Activated naive CD8-positive, alpha-beta T cell treated with anti-CD3 and anti-CD28 coated beads for 36 hours (primary cell): ENCODE measurements at places on chromosomes 3 and 15. TPM values are rescaled to one million over a fixed set of nuclear protein-coding genes. Genes with fewer than 3 reads are reported as not detected.

NMB gene
- total RNA-seq, result 2.6 TPM

CPNE9 gene
- total RNA-seq, result not detected

CXCR6 gene
- 0.49 TPM for total RNA-seq

AP3B2 gene
- total RNA-seq, result 0.10 TPM

ITGB5 gene
- total RNA-seq, result 0.97 TPM

GRCh38 chr15:45647828-45648227, 13.0 kb downstream of the SQOR start:
- H3K4me3 ChIP-seq, result no peak overlapping the region
- no peak overlapping the region for H3K27ac ChIP-seq
- H3K36me3 ChIP-seq, result peaks cover 14% of the 10 kb centered on the region
- H3K4me1 ChIP-seq, result peaks cover 47% of the 10 kb centered on the region

GRCh38 chr15:81573098-81573746, 199.2 kb upstream of the TMC3 start:
- H3K27ac ChIP-seq, result no peak overlapping the region
- no peak overlapping the region for H3K4me3 ChIP-seq
- peaks cover 20% of the 10 kb centered on the region for H3K27me3 ChIP-seq

DNA sequence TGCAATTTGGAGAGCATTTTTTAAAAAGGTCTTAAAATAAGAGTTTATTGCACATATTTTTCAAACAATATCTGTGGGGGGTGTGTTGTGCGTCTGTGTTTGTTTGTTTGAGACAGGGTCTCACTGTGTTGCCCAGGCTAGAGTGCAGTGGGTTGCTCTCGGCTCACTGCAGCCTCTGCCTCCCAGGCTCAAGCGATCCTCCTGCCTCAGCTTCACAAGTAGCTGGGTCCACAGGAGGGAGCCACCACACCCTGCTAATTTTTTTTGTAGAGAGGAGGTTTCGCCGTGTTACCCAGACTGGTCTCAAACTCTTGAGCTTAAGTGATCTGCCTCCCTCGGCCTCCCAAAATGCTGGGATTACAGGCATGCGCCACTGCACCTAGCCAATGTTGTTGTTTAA, 2.7 kb downstream of the MLF1 start:
- H3K36me3 ChIP-seq, result peaks cover 5% of the 10 kb centered on the region
- no peak overlapping the region for H3K27ac ChIP-seq
- no peak overlapping the region for H3K4me3 ChIP-seq
- DNase-seq, result no peak
- peaks cover 13% of the 10 kb centered on the region for H3K4me1 ChIP-seq

- H3K27ac ChIP-seq, result no peak overlapping the region
- peaks cover 27% of the 10 kb centered on the region for H3K36me3 ChIP-seq
- no peak overlapping the region for H3K4me3 ChIP-seq
- no peaks in the 10 kb centered on the region for H3K27me3 ChIP-seq
- no peak for DNase-seq
Observed at GRCh38 chr3:121707531-121708273, 41.8 kb downstream of the GOLGB1 start.

DNA sequence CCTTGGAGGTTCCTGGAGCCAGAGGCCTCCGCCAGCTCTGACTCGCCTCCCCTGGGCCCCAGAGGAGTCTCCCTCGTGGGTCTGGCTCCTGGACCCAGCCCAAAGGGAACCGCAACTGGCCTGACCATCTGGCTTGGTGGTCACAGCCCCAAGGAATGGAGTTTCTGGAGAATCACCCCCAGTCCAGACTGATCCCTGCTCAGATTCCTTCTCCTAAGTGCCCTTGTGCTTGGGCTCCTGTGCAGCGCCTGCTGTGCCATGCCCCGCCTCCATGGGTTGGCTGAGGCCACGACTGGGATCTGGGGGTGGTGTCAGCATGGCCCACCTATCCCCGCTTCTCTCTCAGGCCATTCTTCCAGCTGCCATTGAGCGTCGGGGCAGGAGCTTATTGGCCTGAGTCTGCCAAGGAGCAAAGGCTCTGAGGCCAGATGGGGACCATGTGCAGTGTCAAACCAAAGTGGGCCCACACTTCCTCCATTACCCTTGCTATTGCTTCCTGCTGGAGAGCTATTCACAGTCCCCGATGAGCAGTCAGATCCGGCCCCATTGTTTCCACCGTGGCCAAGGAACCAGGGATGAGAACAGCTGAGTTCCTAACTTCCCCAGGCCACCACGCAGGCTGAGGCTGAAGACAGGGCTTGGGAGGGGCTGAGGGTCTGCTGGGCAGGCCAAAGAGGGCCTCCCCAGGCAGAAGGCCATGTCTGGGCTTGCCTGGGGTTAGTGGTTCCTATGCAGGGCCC, 19.0 kb downstream of the CSPG4 start:
- no peaks in the 10 kb centered on the region for H3K36me3 ChIP-seq
- H3K27ac ChIP-seq, result no peak overlapping the region
- peaks cover 14% of the 10 kb centered on the region for H3K4me1 ChIP-seq
- DNase-seq, result no peak

- H3K27me3 ChIP-seq, result no peaks in the 10 kb centered on the region
- peak overlapping the region; percentile 89 for H3K27ac ChIP-seq
- peak overlapping the region; percentile 96 for H3K4me3 ChIP-seq
- DNase-seq, result peak; percentile 26
Observed at GRCh38 chr3:107525644-107526305, 3.0 kb downstream of the BBX start.

GRCh38 chr15:40320409-40320808, 3.1 kb upstream of the INAFM2 start:
- no peak for DNase-seq
- H3K27me3 ChIP-seq, result no peaks in the 10 kb centered on the region
- H3K27ac ChIP-seq, result no peak overlapping the region
- peaks cover 14% of the 10 kb centered on the region for H3K4me1 ChIP-seq
- peaks cover 4% of the 10 kb centered on the region for H3K36me3 ChIP-seq

- DNase-seq, result peak; percentile 48
- peak overlapping the region; percentile 99 for H3K27ac ChIP-seq
- no peaks in the 10 kb centered on the region for H3K27me3 ChIP-seq
- H3K36me3 ChIP-seq, result peaks cover 27% of the 10 kb centered on the region
Observed at GRCh38 chr3:193593668-193594030, 641 bp downstream of the OPA1 start.

DNA sequence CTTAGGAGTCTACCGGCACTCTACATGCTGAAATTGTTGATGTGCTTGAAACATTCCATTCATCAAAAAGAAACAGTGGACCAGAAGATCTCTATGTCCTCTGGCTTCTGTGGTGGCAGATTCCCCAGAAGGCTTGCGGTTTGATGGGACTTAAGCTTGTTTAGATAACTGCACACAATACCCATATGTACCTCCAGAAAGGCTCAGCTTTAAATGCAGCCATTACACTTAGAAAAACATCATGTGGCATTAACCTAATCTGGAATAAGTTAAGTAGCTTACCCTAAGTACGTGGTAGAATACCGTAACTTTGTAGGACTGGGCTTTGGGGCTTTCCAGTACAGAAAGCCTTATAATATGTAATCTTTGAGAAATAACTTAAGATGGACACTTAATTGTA, 187.3 kb downstream of the RBMS3 start:
- H3K4me3 ChIP-seq, result no peak overlapping the region
- H3K4me1 ChIP-seq, result no peaks in the 10 kb centered on the region
- DNase-seq, result no peak
- H3K27ac ChIP-seq, result no peak overlapping the region
- H3K27me3 ChIP-seq, result peaks cover 6% of the 10 kb centered on the region
- no peaks in the 10 kb centered on the region for H3K36me3 ChIP-seq

GRCh38 chr3:127698691-127699415, 26.1 kb downstream of the ABTB1 start:
- DNase-seq, result no peak
- H3K27ac ChIP-seq, result no peak overlapping the region
- no peaks in the 10 kb centered on the region for H3K36me3 ChIP-seq
- no peaks in the 10 kb centered on the region for H3K27me3 ChIP-seq
- no peak overlapping the region for H3K4me3 ChIP-seq

DNA sequence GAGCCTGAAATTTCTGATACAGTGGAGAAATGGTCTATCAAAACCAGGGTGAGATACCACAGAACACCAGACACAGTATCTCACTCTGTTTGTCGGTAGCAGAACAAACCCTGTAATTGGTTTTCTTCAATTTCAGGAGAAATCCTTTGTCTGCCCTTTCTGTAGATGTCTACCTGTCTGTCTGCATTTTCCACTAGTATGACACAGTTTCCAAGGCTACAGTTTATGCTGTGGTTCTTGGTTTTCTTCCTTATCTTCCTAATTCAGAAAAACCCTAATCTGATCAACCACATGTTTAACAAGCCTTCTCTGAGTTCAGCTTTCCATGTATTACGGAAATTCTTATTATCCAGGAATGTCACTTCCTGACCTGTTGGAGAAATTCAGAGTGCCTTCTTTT, 70.8 kb downstream of the SCN11A start:
- DNase-seq, result no peak
- peaks cover 3% of the 10 kb centered on the region for H3K27me3 ChIP-seq
- H3K4me3 ChIP-seq, result no peak overlapping the region
- H3K4me1 ChIP-seq, result no peaks in the 10 kb centered on the region
- H3K27ac ChIP-seq, result no peak overlapping the region

GRCh38 chr15:45635191-45635638, 386 bp downstream of the SQOR start:
- H3K4me1 ChIP-seq, result peaks cover 37% of the 10 kb centered on the region
- no peaks in the 10 kb centered on the region for H3K27me3 ChIP-seq
